ENCODE measurements at places on chromosomes 16 and 17.

- no peak for DNase-seq
These were observed 198.2 kb downstream of the MAF start for GRCh38 chr16:79402356-79402755.

GRCh38 chr17:4420692-4421131 lies 13.0 kb upstream of the SPNS3 start:
- DNase-seq: no peak

GRCh38 chr17:10713318-10713717 lies 15.9 kb downstream of the ADPRM start:
- no peak for DNase-seq

DNA sequence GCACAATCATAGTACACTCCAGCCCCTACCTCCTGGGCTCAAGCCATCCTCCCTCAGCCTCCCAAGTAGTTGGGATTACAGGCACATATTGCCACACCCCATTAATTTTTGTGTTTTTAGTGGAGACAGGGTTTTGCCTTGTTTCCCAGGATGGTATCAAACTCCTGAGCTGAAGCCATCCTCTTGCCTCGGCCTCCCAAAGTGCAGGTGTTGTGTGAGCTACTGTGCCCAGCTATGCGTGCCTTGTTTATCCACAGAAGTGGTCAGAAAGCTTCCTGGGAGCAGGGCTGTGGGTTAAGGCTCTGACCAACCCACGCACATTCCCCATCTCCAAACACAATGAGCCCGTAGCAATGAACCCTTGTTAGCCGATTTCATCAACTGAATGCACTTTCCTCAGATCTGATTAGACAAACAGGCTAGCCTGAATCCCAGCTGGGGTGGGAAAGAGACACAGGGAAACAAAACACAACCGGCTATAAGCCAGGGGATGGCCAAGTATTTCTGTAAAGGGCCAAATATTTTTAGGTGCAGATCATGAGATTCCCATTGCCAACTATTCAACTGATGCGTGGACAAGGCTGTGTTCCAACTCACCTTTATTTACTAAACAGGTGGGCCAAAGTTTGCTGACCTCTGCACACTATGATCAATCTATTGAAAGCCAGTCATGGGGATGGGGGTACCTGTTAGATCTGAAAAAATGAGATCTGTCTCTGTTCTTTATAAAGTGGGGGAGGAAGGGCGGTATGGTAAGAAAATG lies 193.6 kb downstream of the CPPED1 start:
- no peak for DNase-seq

DNA sequence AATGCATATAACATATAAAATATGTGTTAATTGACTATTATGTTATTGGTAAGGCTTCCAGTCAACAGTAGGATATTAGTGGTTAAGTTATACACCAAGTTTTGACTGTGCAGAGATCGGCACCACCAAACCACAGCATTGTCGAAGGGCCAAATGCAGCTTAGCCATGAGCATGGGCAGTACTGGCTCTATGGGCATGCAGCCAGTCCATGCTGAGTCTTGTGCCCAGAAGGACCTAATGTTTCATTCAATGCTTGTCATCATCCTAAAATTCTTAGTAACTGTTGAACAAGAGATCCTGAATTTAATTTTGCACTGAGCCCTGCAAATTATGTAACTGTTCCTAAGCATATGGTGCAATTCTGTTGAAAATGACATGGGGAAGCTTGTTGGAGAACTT lies 233.4 kb upstream of the HS3ST3A1 start:
- DNase-seq: no peak

- DNase-seq: no peak
These were observed 833.6 kb upstream of the SOX9 start for GRCh38 chr17:71287071-71287823.

DNA sequence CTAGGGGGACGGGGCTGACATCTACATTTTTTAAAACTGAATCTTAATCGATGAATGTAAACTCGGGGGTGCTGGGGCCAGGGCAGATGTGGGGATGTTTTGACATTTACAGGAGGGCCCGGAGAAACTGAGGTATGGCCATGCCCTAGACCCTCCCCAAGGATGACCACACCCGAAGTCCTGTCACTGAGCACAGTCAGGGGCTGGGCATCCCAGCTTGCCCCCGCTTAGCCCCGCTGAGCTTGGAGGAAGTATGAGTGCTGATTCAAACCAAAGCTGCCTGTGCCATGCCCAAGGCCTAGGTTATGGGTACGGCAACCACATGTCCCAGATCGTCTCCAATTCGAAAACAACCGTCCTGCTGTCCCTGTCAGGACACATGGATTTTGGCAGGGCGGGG lies 21.4 kb downstream of the ADAM11 start:
- DNase-seq: no peak

DNA sequence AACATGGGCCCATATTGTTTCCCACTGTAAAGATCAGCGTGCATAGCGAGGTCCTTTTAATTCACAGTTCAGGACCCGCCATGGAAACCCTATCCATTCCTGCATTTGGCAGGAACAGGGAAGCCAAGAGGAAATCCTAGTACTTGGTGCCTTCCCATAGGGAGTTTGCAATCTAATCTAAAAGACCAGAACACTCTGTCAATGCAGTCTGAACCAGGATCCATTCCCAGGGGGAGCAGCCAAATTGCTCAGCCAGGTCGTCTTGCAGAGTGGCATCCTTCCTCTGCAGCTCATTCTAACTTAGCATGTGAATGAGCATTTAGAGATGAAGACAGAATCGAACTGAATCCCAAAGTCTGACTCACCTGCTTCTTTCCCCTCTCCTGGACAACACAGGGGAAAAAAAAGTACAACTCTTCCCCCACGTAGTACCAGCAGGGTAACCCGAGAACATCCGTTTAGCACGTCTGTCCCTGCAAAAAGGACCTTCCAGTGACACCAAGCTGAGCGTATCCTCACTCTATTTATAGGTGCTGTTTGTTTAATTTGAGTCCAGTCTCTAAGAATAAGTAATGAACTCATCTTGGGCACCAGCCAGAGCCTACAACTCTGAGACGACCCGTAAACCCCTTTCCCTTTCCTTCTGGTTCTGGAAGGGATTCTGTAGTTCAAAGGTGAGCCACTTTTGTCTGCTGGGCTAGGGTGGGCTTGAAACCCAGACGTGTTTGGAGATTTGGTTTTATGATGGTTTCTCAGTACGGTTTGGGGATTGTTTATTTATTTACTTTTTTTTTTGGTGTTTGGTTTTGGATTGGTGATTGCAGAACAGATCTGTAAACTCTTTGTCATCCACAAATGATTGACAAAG lies 74.5 kb downstream of the ERCC4 start:
- DNase-seq: no peak

DNA sequence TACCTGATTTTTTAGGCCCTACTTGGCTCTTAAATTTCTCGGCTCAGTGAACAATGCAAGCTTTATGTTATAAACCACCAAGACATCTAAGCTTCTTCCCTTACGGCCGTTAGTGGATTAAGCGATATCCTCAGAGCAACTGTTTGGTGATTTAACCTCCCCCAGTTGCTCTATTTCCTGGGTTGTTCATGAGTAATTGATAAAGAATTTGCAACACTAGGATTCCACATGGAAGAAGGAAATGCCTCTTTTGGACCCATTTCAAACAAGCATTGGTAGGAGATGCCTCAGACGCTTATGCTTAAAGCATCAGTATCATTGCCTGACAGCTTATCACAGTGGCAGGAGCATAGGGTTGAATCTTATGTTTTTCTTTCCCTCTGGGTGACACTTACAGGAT lies 65.3 kb downstream of the RBFOX1 start:
- DNase-seq: no peak

- no peak for DNase-seq
These were observed 117.0 kb downstream of the ZNF778 start for GRCh38 chr16:89334461-89334860.

DNA sequence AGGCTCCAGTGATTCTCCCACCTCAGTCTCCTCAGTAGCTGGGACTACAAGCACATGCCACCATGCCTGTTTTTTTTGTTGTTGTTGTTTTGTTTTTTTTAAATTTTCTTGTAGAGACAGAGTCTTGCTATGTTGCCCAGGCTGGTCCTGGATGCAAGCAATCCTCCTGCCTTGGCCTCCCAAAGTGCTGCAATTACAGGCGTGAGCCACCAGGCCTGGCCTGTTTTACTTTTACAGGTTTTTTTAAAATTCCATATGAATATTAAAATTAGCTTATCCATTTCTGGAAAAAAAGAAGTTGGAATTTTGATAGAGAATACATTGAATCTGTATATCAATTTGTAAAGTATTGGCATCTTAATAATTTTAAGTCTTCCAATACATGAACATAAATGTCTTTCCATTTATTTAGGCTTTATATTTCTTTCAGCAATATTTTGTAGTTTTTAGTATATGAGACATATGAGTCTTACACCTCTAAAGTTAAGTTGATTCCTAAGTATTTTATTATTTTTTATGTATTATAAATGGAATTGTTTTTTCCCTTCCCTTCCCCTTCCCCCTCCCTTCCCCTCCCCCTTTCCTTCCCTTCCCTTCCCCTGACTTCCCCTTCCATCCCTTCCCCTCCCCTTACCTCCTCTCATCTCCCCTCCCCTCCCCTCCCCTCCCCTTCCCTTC lies 323.5 kb upstream of the SALL1 start:
- no peak for DNase-seq

DNA sequence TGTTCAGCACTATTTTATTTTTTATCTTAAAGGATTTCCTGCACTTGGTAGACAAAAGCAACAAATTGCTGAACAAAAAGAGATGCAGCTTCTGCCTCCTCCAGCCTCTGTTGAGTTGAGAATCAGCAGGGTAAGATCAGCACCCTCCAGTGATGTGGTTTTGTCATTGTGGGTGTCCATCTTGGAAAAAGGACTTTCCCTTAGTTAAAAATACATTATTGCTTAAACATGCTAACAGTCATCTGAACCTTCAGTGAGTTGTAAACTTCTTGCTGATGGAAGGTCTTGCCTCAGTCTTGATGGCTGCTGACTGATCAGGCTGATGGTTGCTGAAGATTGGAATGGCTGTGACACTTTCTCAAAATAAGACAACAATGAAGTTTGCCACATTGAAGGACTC lies 101.2 kb downstream of the PHKB start:
- no peak for DNase-seq

DNA sequence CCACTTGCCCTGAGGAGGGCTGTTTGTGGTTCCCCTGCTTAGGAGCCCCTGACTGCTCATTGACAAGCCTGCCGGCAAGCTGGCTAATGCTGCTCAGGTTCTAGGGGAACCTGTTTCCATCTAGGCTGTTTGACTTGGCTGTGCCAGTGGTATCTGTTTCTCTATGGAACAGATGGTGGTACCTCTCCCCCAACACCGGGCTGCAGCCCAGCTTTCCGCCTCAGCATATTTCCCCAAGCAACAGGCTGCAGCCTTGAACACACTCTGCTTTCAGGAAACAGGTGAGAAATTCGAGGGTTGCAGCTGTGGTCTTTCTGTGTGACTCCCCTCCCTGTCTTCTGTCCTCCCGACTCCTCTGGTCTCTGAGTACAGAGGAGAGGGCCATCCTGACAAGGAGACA lies 132.3 kb downstream of the TMEM132E start:
- DNase-seq: no peak

- no peak for DNase-seq
These were observed 14.9 kb downstream of the WDR45B start for GRCh38 chr17:82633343-82633742.

DNA sequence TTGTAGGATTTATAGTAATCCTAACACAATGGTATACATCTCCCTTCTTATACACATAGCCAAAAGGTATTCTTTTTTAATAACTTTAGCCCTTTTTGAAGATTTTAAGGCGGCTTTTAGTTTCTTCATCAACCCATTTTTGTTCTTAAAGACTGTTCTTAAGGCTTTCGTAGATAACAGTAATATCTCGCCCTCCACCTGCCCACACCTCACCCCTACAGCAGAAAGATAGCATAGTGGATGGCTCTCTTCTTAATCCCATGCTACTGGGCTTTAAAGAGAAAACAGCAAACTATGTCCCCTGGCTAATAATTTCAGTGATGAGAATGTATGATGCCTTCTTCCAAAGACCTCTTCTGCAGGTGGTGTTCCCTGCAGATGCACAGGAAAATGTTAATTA lies 8.6 kb downstream of the IGSF6 start:
- no peak for DNase-seq

GRCh38 chr17:17576772-17577234 lies 14.7 kb downstream of the PEMT start:
- DNase-seq: no peak

- no peak for DNase-seq
These were observed 32.2 kb downstream of the RHBDL3 start for GRCh38 chr17:32297860-32298259.

- no peak for DNase-seq
These were observed 1.6 kb upstream of the PPP1R9B start for GRCh38 chr17:50151937-50152547.

GRCh38 chr16:49755313-49755620 lies 100.6 kb downstream of the ZNF423 start:
- DNase-seq: no peak

DNA sequence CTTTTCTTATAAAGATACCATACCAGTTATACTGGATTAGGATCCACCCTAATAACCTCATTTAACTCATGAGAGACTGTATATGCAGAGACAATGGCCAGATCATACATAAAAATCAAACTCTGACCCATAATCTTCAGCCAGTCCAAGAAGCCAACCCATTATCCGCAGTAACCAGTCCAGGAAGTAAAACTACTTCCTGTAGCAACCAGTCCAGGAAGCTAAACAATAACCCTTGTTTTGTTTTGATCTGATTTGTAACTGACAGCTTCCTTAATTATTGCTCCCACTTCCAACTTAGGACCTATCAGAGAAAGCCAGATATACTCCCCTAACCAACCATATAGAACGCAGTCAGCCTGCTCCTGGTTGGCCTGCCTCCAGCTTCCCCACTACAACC lies 19.2 kb upstream of the SSTR2 start:
- DNase-seq: no peak

- DNase-seq: no peak
These were observed 5.3 kb downstream of the ST6GALNAC1 start for GRCh38 chr17:76638263-76638662.

DNA sequence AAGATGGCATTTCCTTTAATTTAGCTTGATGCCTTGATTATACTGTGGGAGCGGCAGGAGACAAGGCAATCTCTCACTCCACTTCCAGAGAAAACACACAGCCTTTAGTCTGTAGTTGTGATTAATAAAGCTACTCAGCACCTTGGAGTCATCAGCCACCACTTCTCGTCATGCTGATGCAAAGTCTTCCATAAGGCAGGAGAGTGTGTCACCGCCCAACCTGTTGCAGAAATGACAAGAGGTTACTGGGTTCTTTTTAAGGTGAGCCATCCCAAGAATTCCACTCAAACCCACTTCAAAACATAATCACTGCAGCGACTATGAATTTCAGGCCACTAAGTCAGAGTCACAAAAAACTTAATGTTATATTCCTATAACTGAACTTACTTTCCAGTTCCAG lies 223.9 kb upstream of the TOX3 start:
- DNase-seq: no peak

GRCh38 chr17:69018022-69018615 lies 42.6 kb downstream of the ABCA9 start:
- no peak for DNase-seq

DNA sequence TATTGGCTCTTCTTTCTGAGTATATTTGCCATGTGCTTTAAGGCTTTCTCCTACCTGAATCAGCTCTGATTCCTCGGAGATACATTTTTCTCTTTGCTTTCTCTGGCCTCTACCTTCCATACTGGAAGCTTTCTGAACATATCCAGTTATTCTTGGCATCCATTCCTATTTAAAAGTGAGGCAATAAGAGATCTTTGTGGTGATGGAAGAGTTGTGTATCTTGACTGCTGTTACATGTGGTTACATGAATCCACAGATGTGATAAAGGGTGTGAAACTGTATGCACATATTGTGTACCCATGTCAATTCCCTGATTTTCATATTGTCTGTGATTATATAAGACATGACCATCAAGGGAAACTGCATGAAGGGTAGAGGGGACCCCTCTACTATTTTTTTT lies 24.4 kb downstream of the UBE2O start:
- DNase-seq: no peak

GRCh38 chr16:87603684-87604633 lies 1.7 kb downstream of the JPH3 start:
- DNase-seq: no peak

Data from stimulated activated CD8-positive, alpha-beta memory T cell treated with anti-CD3 and anti-CD28 coated beads, Interleukin-4, amount 100 ng/mL, for 1 hour (primary cell).